ENCODE measurements at places on chromosomes 12 and 14.

- DNase-seq: no peak
Observed at GRCh38 chr12:116710370-116711150, 27.3 kb downstream of the SPRING1 start.

DNA sequence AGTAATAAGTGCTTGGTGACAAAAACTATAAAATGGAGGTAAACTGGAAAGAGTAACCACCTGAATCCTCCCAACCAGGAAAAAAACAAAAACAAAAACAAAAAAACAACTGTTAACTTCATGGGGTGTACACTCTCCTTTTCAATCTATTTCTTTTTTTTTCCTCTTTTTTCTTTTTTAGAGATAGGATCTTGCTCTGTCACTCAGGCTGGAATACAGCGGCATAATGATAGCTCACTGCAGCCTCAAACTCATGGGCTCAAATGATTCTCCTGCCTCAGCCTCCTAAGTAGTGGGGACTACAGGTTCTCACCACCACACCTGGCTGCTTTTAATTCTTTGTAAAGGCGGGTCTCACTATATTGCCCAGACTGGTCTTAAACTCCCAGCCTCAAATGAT, 76.8 kb downstream of the PHLDA1 start:
- DNase-seq: no peak

GRCh38 chr14:50944647-50945413, 547 bp upstream of the PYGL start:
- peak; percentile 65 for DNase-seq

- no peak for DNase-seq
Observed at GRCh38 chr12:89160716-89161123, 191.6 kb downstream of the DUSP6 start.

DNA sequence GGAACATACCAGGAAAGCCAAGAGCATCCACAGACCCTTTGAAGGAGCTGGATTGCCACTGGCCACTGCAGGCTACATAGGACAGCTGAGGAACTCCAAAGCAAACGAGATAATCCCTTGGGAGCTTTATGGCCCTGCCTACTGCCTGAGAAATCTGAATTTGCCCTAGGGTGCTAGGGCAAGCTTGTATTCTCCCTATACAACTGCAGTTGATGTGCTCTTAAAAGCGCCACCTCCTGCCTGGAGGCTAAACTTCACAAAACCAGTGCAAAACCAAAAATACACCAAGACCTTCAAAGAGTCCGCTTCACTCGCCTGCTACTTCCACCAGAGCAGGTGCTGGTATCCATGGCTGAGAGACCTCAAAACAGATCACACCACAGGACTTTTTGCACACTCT, 99.6 kb upstream of the KRR1 start:
- DNase-seq: no peak

DNA sequence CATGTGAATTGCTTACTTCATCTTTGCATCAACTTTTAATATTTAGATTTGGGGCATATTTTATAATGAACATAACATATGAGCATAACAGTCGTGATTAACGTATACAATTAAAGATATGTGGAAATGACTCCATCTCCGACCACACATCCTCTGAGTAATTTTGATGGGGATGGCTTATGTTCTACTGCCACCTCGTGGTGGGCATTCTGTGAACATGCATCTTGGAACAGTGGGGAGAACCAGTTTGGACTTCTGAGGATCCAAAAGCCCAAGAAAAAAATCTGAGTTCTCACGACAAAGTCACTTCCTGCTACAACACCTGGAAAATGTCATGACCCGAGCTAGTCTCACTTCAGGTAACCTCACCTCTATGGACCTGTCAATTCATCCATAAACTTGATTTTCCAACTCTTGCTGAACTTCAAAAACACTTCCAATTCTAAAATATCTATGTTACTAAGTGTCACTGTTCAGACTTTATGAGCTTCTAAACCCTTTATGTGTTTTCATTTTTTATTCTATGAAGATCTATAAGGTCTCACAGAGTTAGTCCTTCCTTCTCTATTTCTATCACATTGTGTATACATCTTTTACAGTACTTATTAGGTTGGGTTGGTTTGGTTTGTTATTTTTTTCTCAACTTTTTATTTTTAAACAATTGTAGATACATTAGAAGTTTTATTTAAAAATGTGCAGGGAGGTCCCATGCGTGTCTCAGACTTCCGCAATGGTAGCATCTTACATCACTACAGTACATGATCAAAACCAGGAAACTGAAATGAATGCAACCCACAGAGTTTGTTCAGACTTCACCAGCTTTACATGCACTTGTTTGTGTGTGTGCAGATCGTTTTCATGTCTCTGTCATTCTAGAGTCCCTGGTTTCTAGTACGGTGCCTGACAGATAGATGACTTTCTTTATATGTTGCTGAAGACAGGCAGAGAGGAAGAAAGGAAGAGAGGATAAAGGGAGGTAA, 38.2 kb upstream of the STAB2 start:
- peak; percentile 57 for DNase-seq

DNA sequence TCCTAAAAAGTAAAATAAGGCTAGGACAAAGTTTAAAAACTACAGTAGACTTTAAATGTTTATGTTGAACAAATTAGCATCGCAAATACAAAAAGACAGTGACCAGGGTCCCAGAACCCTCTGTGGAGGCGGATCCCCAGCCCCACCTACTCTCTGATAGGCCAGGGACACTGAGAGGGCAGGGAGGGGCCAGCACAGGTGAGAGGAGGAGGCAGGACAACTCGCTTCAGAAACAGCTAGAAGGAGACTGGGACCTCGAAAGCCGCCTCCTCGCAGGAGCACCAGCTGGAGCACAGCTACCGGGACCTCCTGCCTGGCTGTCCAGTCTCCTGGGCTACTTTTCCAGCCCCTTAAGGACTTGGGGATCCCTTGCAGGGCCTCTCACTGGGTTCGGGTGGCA, 992 bp downstream of the DNAH10 start:
- no peak for DNase-seq

- peak; percentile 92 for DNase-seq
Observed at GRCh38 chr14:79074510-79074909, 904.3 kb downstream of the NRXN3 start.

DNA sequence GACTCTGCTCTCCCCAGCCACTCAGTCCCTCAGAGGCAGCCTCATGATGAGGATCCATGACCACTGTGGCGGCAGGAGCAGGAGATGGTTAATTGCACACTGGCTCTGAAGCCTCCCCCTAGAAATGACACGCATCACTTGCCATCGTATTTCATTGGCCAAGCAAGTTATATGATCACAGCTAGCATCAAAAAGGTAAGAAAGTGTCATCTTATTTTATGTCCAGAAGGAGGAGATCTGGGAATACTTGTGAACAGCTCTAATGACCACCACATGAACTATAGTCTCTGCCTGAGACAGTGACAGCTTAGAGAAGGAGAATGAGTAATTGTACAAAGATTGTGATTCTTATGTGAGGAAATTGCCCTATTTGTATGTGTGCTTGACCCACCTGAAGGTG, 363.4 kb downstream of the NUAK1 start:
- no peak for DNase-seq

GRCh38 chr12:12892681-12893141, 1.3 kb downstream of the GPRC5A start:
- peak; percentile 12 for DNase-seq

DNA sequence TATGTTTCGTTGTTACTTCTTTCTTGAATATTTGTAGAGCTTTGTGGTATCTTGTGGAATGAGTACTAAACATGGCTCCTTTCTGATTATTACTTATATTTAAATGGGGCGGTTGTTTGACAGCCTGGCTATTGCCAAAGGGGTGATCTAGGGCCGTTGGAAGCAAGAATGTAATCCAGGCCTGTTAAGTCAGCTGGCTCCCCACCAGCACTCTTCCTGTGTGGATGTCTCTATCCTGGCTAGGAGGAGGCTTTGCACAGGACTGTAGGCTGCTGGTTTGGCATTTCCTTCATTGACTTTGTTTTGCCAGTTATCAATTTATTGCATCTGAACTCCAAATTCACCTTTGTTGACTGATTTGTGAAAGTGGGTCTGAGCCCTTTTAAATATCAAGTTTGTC, 5.6 kb downstream of the FAM234B start:
- DNase-seq: no peak

GRCh38 chr14:22545842-22546721, 42.9 kb downstream of the DAD1 start:
- DNase-seq: no peak

DNA sequence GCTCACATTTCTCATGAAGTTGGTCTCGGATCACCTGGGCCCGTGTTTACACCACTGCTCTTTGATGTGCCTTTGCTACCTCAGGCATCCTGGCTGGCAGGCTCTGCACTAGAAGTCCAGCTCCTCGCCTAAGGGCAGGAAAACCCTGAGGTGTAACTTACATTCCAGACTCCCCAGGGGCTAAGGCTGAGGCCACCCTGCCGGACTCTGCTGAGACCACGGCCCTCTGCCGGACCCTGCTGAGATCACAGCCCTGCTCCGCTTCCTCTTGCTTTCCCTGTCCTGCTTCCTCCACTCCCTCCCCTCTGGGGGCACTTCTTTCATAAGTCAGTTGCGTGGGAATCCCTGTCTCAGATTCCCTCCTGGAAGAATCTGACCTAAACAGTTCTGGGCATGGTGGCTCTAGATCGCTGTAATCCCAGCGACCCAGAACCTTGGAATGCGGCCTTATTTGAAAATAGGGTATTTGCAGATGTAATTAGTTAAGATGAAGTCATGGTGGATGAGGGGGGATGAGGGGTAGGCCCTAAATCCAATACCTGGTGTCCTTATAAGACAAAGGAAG, 17.2 kb downstream of the RILPL1 start:
- DNase-seq: no peak

DNA sequence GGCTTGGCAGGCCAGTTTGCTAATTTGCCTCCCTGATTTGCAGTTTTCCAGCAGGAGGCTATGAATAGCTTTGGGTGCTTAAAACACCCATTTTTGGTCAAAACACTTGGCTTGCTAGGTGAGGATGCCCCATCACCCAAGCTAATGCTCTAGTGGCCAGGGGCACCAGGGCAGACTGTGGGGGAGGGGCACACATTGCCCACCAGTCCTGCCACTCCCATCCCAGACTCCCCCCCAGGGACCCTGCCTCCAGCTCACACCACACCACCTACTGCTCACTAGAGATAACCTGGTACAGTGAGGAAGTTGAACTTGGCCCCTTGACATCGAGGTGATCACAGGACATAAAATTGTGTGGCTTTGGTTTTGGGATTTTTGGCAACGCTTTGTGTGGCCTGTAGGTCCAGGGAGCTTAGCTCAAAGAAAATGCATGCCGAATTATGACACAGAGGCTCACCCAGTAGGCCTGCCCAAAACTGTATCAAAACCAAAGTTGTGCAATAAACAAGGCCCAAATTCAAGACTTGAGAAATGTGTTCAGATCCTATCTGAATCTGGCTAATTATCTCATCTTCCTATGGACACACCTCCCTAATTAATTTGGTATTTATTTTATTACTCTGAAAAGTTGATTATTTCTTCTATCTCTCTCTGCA, 4.3 kb downstream of the NUAK1 start:
- DNase-seq: no peak

DNA sequence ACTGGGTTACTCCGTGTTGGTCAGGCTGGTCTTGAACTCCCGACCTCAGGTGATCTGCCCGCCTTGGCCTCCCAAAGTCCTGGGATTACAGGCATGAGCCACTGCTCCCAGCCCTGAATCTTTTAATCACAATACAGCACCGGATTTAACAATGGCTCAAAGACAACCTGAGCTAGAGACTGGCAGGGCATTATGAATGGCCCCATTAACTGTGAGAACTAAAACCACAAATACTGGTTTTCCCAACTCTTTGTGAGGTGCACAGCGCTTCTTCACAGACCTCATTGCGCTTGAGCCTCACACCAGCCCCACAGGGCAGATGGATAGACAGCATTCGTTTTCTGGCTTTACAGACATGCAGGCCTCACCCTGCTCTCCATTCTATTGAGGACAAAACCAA, 107.0 kb upstream of the FKBP4 start:
- no peak for DNase-seq

- no peak for DNase-seq
Observed at GRCh38 chr12:130716969-130717366, 869 bp upstream of the RIMBP2 start.

DNA sequence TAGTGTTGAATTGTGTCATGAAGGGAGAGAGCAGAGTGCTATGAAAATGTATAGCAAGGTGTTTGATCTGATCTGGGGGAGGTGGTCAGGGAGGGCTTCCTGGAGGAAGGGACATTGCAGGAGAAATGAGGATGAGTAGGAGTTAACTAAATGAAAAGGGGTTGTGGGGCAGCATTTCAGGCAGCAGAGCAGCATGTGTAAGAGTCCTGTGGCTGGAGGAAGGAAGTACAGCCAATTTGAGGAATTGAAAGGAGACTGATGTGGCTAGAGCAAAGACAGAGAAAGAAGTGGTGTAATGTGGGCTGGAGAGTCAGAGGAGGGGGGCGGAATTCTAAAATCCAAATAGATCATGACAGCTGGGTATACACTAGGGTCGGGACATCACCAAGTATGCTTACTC, 20.5 kb downstream of the NPC2 start:
- DNase-seq: no peak

DNA sequence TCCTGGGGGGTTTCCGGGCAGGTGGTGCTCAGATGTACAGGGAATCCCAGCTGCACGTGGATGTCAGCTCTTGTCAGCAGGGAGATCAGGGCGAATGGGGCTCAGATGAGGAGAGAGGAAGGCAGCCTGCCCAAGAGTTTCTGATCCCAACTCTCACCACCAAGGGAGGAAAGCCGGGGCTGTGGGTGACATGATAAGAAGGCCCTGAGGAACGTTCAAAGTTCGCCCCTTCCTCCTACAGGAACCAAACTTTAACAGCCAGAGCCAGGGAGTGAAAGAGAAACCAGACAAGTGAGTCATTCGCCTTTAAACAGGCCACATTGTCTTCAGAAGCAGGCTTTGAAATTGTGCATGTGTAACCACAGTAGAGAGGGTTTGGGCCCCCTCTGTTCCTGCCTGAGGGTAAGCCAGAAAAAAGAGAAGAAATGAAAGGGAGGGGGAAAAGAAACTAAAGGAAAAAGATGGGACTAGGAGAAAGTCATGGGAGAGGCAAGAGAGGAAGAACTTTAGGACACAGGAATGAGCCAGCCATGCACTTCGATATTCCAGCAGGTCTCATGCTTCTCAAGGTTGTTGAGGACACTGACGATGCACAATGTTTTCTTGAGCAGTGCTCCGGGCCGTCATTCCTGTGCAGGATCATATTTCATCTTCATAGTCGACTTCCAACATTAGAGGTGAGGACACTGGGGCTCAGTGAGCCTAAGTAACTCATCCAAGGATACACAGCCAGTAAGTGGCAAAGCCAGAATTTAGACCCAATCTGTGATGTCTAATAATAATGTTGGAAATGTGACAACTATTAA, 691.4 kb upstream of the TBX3 start:
- DNase-seq: no peak

GRCh38 chr12:90233168-90234100, 524.8 kb upstream of the ATP2B1 start:
- DNase-seq: no peak

Data from DMS79 (cell line).